ENCODE measurements at places on chromosomes 13 and 19. TPM values are rescaled to one million over a fixed set of nuclear protein-coding genes. Genes with fewer than 3 reads are reported as not detected.
A peak's percentile ranks its signal among the peaks of the same experiment; 100 is the strongest.

DNA sequence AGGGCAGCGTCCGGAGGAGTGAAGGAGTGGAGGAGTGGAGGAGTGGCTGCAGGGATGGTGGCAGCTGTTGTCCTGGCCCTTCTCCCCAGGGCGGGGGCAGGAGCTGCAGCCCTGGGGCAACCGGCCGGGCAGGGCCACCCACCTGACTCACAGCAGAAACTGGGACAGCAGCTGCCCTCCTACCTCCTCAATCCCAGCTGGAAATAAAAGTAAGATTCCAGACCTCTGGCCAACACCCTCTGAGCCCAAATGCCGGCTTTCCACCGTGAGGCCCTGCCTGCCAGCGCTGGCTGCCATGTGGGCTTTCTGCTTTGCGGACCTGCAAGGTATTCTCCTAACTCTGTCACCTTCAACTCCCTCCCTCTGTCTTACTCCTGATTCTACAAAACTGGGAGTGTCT lies 3.3 kb upstream of the CLPP start:
- peaks cover 5% of the 10 kb centered on the region for H3K36me3 ChIP-seq
- no peak overlapping the region for H3K27ac ChIP-seq
- DNase-seq = no peak
- peaks cover 9% of the 10 kb centered on the region for H3K27me3 ChIP-seq
- peaks cover 7% of the 10 kb centered on the region for H3K4me1 ChIP-seq

DNA sequence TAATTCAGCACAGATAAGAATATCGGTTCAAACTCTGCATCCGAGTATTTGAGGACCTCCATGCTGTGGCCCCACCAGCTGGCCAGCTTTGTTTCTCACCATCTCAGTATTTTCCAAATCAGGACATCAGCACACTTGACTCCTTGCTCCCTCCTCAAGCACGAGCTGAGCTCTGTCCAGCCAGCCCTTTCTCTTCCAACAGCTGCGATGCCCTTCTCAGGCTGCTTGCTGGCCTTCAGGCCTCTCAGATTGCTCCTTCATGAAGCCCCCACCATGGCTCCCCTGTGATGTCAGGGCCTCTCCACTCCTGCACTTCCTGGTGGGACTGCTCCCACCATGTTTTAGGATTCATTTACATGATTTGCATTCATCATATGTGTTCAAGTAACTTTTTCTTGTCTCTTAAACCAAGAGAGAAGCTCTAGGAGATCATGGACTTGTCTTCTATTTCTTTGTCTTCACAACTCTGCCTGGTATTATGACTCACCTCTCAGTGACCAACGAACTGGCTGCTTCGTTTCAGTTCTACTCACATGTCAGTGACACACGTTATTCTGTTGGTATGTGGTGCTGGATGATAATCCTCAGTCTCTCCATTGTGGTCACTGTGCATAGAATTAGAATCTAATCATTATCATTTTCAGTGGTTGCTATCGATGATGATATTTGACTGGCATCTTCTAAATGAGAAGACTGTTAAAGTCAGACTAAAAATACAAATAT lies 471.7 kb downstream of the EFNB2 start:
- H3K27ac ChIP-seq = peak overlapping the region; percentile 83
- H3K4me1 ChIP-seq = peaks cover 25% of the 10 kb centered on the region
- DNase-seq = peak; percentile 78
- no peaks in the 10 kb centered on the region for H3K27me3 ChIP-seq
- peak overlapping the region; percentile 27 for H3K4me3 ChIP-seq
- H3K36me3 ChIP-seq = peaks cover 3% of the 10 kb centered on the region

DNA sequence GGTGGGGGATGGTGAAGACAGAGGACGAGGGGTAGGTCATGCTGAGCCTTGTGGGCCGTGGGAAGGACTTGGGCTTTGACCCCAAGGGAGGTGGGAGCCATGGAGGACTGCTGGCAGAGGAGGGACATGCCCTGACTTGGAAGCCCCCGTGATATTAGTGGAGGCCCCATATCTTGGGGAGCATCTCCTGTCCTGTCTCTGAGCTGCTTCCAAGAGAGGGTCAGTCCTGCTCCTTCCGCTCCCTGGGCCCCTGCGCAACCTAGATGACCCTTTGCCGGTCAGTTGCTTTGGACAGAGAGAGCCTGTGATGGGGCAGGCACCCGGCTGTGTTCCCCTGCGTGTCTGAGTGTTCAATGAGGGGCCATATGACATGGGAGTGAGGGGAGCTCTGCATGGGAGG lies 5.2 kb downstream of the TLE6 start:
- no peak overlapping the region for H3K27ac ChIP-seq
- no peak overlapping the region for H3K4me3 ChIP-seq
- peaks cover 14% of the 10 kb centered on the region for H3K27me3 ChIP-seq
- DNase-seq = no peak
- H3K36me3 ChIP-seq = no peaks in the 10 kb centered on the region

STXBP2 gene
- 1.4 TPM for total RNA-seq

DNA sequence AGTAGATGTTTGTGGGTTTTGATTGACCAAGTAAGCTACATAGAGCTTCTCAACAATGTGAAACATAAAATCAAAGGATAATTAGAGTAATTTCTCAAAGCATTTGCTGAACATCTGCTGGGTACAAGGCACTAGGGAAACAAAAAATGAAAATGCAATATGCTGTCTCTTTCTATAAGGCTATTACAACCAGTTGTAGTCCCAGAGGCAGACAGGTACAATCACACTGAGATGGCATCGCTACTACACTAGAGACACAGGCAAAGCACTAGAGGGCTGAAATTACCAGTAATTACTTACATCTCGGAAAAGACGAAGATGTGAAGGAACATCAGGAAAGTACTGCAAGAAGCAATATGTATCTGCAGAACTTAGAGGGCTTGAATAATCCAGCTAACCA lies 133.3 kb downstream of the LHFPL6 start:
- peaks cover 19% of the 10 kb centered on the region for H3K4me1 ChIP-seq
- no peak overlapping the region for H3K4me3 ChIP-seq
- H3K36me3 ChIP-seq = peaks cover 9% of the 10 kb centered on the region
- H3K27ac ChIP-seq = no peak overlapping the region
- peaks cover 1% of the 10 kb centered on the region for H3K27me3 ChIP-seq
- no peak for DNase-seq

GRCh38 chr19:41323023-41323422 lies 13.1 kb downstream of the CCDC97 start:
- H3K27me3 ChIP-seq = peaks cover 10% of the 10 kb centered on the region
- peaks cover 69% of the 10 kb centered on the region for H3K4me1 ChIP-seq
- peak overlapping the region; percentile 76 for H3K4me3 ChIP-seq

- H3K4me3 ChIP-seq = no peak overlapping the region
- H3K4me1 ChIP-seq = peaks cover 14% of the 10 kb centered on the region
- H3K36me3 ChIP-seq = peaks cover 14% of the 10 kb centered on the region
- DNase-seq = peak; percentile 43
- H3K27me3 ChIP-seq = peaks cover 6% of the 10 kb centered on the region
- peak overlapping the region; percentile 80 for H3K27ac ChIP-seq
Measured at GRCh38 chr19:40740747-40741146, 9.5 kb downstream of the ACTMAP start.

- no peak overlapping the region for H3K4me3 ChIP-seq
- no peaks in the 10 kb centered on the region for H3K4me1 ChIP-seq
- H3K36me3 ChIP-seq = no peaks in the 10 kb centered on the region
Measured at GRCh38 chr13:20106742-20107141, 54.1 kb downstream of the GJA3 start.

GRCh38 chr19:13700621-13701020 lies 63.7 kb upstream of the MRI1 start:
- H3K27me3 ChIP-seq = peaks cover 21% of the 10 kb centered on the region
- no peaks in the 10 kb centered on the region for H3K36me3 ChIP-seq
- no peak overlapping the region for H3K27ac ChIP-seq
- DNase-seq = no peak
- H3K4me3 ChIP-seq = no peak overlapping the region

DNA sequence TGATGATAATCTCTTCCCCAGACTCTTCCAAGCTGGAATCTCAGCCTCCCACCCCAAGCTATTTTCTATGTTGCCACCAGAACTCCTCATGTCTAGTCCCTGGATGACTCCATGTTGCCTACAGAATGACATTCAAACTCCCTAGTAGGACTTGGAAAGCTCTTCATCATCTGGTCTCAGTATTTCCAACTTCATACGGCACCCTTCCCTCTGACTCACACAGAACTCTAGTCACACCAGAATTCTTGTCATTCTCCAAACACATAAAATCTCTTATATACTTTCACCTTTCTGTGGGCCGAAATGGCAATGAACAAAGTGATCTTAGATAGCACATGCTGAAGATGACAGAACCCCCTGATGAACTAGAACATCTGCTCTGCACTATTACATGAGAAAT lies 86.2 kb downstream of the CAB39L start:
- peaks cover 11% of the 10 kb centered on the region for H3K36me3 ChIP-seq
- H3K4me1 ChIP-seq = peaks cover 69% of the 10 kb centered on the region
- H3K27me3 ChIP-seq = no peaks in the 10 kb centered on the region
- peak overlapping the region; percentile 56 for H3K4me3 ChIP-seq
- DNase-seq = peak; percentile 55

DBP gene
- total RNA-seq = 4.6 TPM

DNA sequence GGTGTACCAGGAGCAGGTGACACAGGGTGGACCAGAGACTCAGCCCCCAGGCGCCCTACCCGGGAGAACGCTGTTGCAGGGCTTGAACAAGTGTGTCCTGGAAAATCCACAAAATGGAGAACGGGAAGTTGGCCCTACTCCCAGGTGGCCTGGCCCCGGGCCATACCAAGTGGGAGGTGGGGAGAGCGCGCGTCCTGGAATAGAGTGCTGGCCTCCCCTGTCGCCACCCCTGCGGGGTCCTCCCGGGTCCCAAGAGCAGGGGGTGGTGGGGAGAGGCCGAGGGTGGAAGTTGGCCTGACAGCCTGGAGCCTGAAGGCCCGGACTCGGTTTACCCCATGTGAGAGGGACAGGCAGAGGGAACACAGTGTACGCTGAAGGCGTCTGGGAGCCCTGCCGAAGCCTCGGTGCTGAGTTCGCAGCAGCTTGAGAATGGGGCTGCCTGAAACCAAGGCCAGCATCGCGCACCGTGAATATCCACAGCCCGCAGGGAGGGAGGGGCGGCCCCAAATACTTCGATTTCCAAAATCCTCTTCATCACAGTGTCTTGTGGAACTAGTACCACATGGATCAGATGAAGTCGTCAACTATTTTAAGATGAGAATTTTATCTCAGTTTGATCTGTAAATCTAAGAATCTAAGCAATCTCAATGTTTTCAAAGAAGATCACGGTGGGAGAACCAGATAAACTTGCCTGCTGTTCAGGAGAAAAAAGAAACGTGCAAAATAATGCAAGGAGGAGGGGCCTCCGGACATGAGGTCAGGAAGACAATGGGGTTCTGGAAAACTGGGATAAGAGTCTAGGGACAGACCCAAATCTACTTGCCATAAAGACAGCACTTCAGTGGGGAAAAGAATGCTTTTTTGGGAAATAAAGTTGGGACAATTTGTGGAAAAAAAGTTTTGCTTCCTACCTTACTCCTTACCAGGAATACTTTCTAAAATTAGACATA lies 10.4 kb upstream of the KLF16 start:
- no peak for DNase-seq
- peaks cover 16% of the 10 kb centered on the region for H3K36me3 ChIP-seq
- peaks cover 3% of the 10 kb centered on the region for H3K27me3 ChIP-seq
- peak overlapping the region; percentile 97 for H3K27ac ChIP-seq
